ENCODE measurements at places on chromosomes 4 and X. TPM values are rescaled to one million over a fixed set of nuclear protein-coding genes. Genes with fewer than 3 reads are reported as not detected.

The ZNF518B gene
- 2.3 TPM for total RNA-seq

The AGTR2 gene
- not detected for total RNA-seq

DNA sequence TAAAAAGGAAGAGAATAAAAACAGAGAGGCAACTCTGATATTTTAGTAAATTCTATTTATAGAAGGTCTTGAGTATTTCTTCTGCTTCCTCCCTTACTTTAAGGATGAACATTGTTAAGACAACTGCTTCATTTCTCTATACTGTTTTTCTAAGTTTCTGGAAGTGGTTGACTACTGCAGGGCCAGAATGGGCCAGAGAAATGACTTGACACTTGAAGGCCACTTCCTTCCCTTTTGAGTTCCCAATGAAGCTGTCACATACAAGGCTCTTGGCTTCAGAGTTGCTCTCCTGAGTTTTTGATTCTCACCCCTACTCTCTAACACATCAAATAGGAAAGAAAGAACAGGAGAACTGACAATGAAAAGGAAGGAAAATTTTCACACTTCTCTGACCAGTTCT is 37.6 kb downstream of the PKD2 start:
- H3K27ac ChIP-seq, result no peak overlapping the region
- no peak overlapping the region for H3K4me3 ChIP-seq
- no peak for DNase-seq
- no peaks in the 10 kb centered on the region for H3K27me3 ChIP-seq

DNA sequence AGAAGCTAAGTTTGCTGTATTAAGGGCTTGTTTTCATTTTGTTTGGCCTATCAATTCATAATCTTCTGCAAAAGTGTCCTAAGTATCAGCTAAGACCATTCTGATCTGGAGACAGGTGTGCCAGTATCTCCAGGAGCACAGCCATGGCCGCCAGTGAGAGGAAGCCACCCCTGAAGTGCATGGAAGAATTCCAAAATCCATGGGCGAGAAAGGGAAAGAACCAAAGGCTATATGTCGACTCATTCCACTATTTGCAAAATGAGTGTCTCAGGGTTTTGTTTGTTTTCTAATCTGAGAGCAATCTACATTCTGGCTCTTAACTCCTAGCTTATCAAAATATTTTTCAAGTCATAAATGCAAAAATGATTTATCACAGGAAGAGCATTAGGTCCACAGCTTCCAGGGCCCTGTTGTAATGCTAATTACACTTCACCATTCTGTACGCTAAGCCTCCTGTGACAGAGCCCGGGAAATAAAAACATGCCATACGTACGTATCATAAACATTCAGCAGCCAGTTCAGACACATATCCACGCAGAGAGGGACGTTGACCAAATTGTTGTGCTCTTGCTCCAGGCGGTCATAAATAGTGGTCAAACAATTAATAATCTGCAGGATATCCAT is 137.3 kb upstream of the FTHL17 start:
- H3K27me3 ChIP-seq, result no peaks in the 10 kb centered on the region
- H3K4me3 ChIP-seq, result no peak overlapping the region
- H3K27ac ChIP-seq, result no peak overlapping the region
- H3K4me1 ChIP-seq, result peaks cover 11% of the 10 kb centered on the region

The SYNPO2 gene
- total RNA-seq, result 7.6 TPM

The CT45A5 gene
- not detected for total RNA-seq

The SSX3 gene
- not detected for total RNA-seq

- DNase-seq, result no peak
- no peak overlapping the region for H3K4me3 ChIP-seq
- H3K36me3 ChIP-seq, result no peaks in the 10 kb centered on the region
Measured at GRCh38 chr4:10421344-10422055, 35.7 kb downstream of the ZNF518B start.

DNA sequence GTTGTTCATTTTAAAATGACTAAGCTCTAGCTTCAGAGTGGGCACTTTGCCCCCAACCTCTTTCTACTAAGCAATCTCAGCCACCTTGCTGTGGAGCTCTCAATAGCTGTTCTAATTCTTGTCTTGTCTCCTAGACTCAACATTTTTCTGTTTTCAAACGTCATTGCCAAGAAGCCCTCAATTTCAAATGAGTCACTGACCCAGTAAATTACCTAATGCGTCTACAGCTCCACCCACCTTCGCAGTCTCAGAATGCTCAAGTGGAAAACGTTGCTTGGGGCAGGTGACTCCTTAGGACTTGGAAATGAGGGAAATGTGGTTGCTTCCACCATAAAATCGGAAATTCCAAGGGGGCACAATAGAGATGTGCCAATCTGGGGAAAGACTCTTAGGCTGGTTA is 59.0 kb downstream of the ING2 start:
- H3K27me3 ChIP-seq, result no peaks in the 10 kb centered on the region
- no peak overlapping the region for H3K4me3 ChIP-seq
- no peak overlapping the region for H3K27ac ChIP-seq
- no peak for DNase-seq
- H3K36me3 ChIP-seq, result no peaks in the 10 kb centered on the region

The GPRASP1 gene
- 9.1 TPM for total RNA-seq

The POLR2B gene
- 46.2 TPM for total RNA-seq

DNA sequence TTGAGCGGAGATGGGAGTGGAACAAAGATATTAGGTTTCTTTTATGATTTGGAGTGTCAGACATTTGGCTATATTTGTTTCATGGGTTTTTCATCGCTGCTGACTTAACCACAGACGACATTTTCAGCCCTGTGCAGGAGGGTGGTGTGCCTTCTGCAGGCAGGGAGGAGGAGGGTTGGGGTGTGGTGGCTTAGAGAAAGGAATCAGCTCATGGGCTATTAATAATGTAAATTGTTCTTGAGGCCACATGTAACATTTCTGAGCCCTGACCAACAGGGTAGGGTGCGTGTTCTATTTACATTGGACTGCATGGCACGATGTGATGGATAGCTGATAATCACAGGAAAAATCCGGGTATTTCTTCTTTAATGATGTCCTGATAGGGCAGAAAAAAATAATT is 67.6 kb downstream of the POLA1 start:
- H3K4me3 ChIP-seq, result no peak overlapping the region
- no peaks in the 10 kb centered on the region for H3K4me1 ChIP-seq
- no peaks in the 10 kb centered on the region for H3K27me3 ChIP-seq
- no peak overlapping the region for H3K27ac ChIP-seq

DNA sequence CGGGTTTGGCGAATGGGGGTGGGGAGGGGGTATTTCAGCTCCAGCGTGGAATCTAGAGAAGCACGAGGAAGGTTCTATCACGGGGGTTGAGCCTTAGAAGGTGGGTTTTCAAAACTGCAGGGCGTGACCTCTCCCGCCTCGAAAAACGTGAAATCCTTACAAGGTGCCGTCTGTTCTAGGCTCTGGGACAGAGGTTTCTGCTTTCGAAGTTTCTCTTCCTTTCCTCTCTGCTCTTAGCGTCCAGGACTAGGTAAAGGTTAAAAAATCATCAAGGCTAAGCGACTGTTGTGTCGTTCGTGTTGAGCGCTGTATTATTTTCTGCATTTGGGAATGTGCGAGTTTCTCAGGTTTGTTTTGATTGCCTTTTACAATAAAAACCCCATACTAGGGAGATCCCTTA is 1.1 kb downstream of the FHL1 start:
- H3K36me3 ChIP-seq, result no peaks in the 10 kb centered on the region
- no peak for DNase-seq
- H3K4me3 ChIP-seq, result no peak overlapping the region
- no peaks in the 10 kb centered on the region for H3K27me3 ChIP-seq
- no peak overlapping the region for H3K27ac ChIP-seq
- H3K4me1 ChIP-seq, result peaks cover 5% of the 10 kb centered on the region

DNA sequence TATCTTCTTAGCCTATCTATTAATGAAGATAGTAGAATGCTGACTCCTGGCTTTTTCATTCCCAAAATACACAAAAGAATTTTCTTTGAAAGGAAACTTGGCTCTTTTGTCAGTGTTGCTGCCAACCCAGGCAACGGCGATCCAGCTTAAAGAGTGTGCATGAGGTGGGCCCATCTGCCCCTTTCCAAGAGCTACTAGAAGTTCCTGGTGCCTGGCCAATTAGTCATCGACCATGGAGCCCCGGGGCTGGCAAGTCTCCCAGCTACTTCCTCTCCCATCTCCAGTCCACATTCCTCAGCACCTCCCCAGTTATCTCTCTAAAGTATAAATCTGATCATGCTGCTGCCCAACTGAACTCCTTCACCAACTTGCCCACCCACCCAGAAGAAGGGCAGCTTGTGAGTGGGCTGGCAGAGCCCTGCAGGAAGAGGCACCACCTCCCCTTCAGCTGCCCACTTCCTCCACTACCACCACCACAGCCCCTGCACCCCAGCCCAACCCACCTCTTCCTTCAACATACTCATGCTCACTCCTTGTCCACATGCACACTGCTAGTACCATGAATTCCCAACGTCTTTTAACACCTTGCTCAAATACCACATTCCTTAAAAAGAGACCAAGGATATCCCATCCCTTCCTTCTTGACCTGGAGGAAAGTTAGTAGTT is 158.2 kb upstream of the MAP3K15 start:
- H3K4me3 ChIP-seq, result no peak overlapping the region
- H3K27ac ChIP-seq, result no peak overlapping the region
- peak; percentile 40 for DNase-seq
- H3K27me3 ChIP-seq, result no peaks in the 10 kb centered on the region
- no peaks in the 10 kb centered on the region for H3K36me3 ChIP-seq

The HDX gene
- 1.6 TPM for total RNA-seq

DNA sequence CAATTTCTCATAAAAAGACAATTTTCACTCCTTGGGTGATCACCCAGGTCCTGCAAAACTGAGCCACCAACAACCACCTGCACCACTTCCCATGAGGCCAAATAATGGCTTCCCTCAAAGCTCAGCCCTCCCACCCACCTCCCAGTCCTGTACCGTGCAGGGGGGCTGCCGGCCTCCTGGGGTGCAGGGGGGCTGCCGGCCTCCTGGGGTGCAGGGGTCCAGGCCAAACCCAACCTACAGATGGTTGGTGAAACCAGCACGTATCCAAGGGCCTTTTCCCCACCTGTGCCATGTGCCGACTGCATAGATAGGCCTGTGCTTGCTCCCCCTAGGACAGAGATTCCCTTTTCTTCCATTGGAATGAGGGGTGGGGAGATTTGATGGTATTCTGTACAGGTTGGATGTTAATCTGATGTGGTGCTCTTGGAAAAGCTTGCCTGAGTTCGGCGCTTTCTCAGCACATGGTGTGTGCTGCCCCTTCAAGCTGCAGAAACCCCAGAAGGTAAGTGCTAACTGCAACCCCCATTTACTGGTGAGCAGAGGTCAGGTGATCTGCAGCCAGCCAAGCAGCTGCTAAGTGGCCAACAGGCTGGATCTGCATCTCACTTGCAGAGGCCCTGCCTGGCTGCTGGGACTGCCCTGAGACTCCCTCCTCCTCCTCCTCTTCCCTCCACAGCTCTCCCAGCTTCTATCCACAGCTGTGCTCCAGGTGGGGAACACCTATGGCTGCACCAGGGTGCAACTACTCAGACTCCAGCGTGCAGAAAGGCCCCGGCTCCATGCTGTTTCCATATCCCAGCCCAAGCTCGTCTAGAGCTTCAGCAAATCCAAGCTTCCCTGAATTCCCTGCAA is 38.8 kb downstream of the FRG1 start:
- H3K4me3 ChIP-seq, result no peak overlapping the region
- no peak for DNase-seq
- no peaks in the 10 kb centered on the region for H3K36me3 ChIP-seq
- H3K4me1 ChIP-seq, result no peaks in the 10 kb centered on the region
- H3K27ac ChIP-seq, result no peak overlapping the region

The NLGN4X gene
- 1.0 TPM for total RNA-seq

The P2RY8 gene
- total RNA-seq, result 0.66 TPM

DNA sequence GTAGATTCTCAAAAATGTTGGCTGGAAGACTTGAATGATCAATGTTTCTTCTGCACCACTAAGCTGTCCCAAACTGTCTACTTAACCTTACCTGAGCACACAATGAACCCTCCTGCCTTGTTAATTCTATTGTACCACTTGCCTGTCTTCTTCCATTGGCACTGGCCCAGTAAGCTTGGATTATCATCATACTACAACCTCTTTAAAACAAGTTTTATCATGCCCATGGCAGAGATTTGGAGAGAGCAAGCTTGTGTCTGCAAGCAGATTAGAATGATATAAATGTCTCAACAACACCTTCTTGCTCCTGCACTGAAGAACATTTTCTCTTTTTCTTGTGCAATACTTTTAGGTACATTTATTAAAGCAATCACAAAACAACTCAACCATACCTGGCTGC is 74.0 kb upstream of the VMA21 start:
- no peaks in the 10 kb centered on the region for H3K36me3 ChIP-seq
- no peak overlapping the region for H3K4me3 ChIP-seq
- no peaks in the 10 kb centered on the region for H3K4me1 ChIP-seq
- H3K27ac ChIP-seq, result no peak overlapping the region
- DNase-seq, result no peak

- H3K27me3 ChIP-seq, result no peaks in the 10 kb centered on the region
- H3K4me1 ChIP-seq, result no peaks in the 10 kb centered on the region
- no peak overlapping the region for H3K4me3 ChIP-seq
- no peak overlapping the region for H3K27ac ChIP-seq
Measured at GRCh38 chr4:145957302-145957701, 18.7 kb upstream of the ZNF827 start.

GRCh38 chr4:59570860-59571476 is 1629.2 kb upstream of the ADGRL3 start:
- no peaks in the 10 kb centered on the region for H3K4me1 ChIP-seq
- H3K27ac ChIP-seq, result no peak overlapping the region
- no peak overlapping the region for H3K4me3 ChIP-seq
- DNase-seq, result no peak
- no peaks in the 10 kb centered on the region for H3K27me3 ChIP-seq

The GPR143 gene
- total RNA-seq, result 0.99 TPM

DNA sequence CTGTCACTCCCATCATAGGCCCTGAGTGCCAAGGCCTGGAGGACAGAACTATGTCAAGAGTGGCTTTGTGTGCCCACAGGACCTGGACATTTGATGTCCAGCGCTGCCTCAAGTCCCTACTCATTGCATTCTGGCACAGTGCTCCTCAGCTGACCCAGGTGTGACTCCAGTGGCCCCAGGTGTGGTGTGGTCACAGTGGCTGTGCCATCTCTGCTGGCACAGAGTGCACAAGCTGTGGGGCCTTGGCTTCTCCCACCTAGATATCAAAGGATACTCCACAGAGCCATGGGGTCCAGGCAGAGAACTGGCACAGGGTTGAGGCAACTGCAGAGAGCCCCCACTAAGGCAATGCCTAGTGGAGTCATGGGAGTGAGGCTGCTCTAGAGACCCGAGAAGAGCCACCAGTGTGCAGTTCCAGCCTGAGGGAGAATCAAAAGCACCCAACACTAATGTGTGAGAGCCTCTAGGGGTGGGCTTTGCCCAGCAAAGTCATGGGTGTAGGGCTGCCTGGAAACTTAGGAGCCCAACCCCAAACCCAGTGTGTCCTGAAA is 25.6 kb downstream of the PYURF start:
- H3K36me3 ChIP-seq, result peaks cover 2% of the 10 kb centered on the region
- no peak for DNase-seq
- no peaks in the 10 kb centered on the region for H3K27me3 ChIP-seq
- H3K4me3 ChIP-seq, result no peak overlapping the region
- H3K4me1 ChIP-seq, result no peaks in the 10 kb centered on the region
- H3K27ac ChIP-seq, result no peak overlapping the region
